ENCODE measurements at places on chromosomes 3 and 15.

DNA sequence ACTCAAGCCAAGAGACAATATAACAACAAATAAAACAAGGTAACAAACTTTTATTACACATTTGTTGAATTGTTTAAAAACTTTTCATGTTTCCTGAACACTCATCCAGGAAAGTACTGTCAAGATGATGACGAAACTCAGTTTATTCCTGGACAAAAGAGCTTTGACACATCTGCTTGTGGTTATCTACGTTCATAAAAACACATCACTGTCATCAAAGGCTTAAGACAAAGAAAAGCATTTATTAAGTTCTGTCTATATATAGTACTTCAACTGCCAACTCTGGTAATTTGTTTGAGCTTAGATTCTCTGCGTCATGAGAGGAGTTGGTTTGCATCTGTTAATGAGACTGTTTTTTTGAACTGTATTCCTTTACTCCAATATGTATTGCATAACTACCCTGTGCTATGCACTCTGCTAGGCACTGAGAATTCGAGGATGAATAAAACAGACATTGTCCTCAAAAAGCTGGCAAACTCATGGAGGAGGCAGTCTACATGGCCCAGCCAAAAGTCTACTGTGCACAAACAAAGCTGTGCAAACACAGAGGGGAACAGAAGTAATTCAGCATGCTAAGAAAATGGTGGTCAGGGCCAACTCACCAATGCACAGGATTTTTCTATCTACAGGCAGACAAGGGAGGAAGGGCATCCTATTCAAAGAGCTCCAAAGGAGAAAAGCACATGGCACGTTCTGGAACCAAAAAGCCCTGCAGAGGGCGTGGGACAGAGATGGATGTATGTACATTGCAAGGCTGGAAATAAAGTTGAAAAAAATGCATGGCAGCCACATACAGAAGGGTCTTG is 21.5 kb downstream of the PLD1 start:
- DNase-seq, result no peak

GRCh38 chr15:49468481-49468839 is 45.4 kb downstream of the FGF7 start:
- no peak for DNase-seq

- DNase-seq, result no peak
These were observed 5.8 kb downstream of the WDR5B start for GRCh38 chr3:122410111-122410510.

DNA sequence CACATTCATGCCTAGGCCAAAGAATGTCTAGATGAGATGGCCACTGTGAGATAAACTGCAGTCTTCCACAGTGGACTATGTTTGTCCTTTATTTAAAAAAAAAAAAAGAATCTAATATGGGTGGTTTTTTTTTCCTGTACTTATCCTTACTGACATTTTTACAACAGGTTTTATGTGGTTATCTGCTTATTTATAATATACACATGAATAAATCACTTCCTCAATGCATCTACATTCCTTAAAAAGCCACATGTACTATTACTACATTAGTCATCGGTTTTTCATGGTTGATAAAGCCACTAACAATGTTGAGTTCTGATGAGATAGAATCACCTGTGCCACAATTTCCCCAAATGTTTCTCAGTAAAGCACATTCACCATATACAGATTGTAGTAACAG is 341.3 kb upstream of the THBS1 start:
- DNase-seq, result no peak

- DNase-seq, result no peak
These were observed 50.1 kb upstream of the KBTBD8 start for GRCh38 chr3:66948041-66948440.
